Left lobe of liver (tissue), 2 donors: ENCODE measurements at places on chromosomes 12 and 14. TPM values are rescaled to one million over a fixed set of nuclear protein-coding genes. Genes with fewer than 3 reads are reported as not detected.

Gene KRT78
- total RNA-seq: not detected

Gene ARHGAP9
- 4.3 TPM for total RNA-seq

Gene CRIP2
- total RNA-seq: 23.8 TPM

Gene NFATC4
- 1.4 TPM for total RNA-seq

Gene BHLHE41
- total RNA-seq: 1.9 TPM

Gene A2M
- total RNA-seq: 915 TPM

Gene ANKS1B
- 3.6 TPM for total RNA-seq

Gene SAMD4A
- total RNA-seq: 25.9 TPM

Gene SMCO2
- total RNA-seq: not detected

Gene TPPP2
- 4.6 TPM for total RNA-seq

Gene RNASE2
- 0.33 TPM for total RNA-seq

Gene CLEC14A
- 5.7 TPM for total RNA-seq

Gene LTA4H
- total RNA-seq: 17.7 TPM

Gene GPR84
- not detected for total RNA-seq

- DNase-seq: peak; percentile 65
Observed at GRCh38 chr14:37592482-37593408, 2.3 kb downstream of the FOXA1 start.

DNA sequence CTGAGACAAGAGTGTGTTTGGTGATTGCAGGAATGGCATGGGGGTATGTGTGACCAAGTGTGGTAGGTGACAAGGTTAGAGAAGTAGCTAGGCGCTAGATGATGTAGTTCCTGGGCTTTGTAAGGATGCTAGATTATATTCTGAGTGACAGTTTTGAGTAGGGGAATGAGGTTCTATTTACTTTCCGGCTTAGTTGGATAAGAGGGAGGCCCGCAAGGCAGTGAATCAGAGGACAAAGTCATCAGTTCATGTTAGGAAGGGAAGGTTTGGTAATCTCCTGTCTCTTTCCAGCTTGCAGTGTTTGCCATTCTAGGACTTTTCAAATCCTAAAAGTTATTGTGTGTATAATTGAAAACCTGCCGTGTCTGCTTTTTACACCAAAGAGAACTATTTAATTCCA, 45.0 kb downstream of the CFAP54 start:
- DNase-seq: no peak

GRCh38 chr12:114726092-114726710, 42.2 kb upstream of the TBX3 start:
- no peak for DNase-seq

GRCh38 chr14:31867570-31867969, 209.5 kb upstream of the ARHGAP5 start:
- DNase-seq: no peak

DNA sequence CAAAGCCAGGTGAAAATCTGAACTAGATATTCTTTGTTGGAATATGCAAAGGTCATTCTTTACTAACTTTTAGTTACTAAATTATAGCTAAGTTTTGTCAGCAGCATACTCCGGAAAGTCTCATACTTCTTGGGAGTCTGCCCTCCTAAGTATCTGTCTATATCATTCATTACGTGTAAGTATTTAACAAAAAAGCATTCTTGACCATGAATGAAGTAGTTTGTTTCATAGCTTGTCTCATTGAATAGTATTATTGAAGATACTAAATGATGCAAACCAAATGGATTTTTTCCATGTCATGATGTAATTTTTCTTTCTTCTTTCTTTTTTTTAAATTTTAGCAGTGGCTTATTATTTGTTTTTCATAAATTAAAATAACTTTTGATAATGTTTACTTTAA, 9.8 kb upstream of the SPX start:
- no peak for DNase-seq

GRCh38 chr14:104048758-104049507, 36.6 kb upstream of the ASPG start:
- DNase-seq: no peak

DNA sequence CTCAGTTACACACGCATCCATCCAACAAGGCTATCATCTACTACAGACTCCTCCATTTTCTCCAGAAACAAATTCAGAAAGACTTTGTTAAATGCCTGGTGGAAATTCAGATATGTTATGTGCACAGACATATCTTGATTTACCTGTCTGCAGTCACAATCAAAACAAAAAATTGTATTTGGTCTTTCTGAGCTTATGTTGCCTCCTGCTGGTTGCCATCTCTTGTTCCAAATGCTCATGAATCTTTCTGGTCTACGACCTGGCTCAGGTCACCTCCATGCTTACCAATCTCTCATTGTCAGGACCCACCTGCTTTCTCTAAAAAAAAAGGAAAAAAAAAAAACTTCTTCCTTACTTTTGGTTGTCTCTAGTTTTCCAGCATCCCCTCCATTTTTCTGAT, 169.2 kb upstream of the PLXNC1 start:
- DNase-seq: no peak

- DNase-seq: no peak
Observed at GRCh38 chr12:54650409-54650808, 2.2 kb upstream of the DCD start.

DNA sequence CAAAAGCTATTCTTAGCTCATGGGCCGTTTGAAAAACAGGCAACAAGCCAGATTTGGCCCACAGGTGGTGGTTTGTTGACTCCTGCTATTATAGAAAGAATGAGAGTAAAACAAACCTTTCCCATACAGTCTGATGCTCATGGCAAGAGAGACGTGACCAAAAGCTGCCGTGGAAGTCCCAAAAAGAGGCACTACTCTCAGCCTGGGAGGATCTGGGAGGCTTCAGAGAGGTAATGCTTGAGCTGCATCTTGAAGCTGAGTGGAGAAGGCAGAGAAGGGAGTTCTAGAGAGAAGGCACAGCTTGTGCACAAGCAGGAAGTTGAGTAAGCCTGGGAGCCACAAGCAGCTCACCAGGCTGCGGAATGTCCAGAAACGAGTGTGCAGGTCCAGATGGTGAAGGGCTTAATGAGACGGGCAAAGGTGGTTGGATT, 9.6 kb downstream of the PLXNC1 start:
- DNase-seq: no peak

GRCh38 chr14:71230897-71231296, 323.6 kb downstream of the PCNX1 start:
- DNase-seq: no peak

- no peak for DNase-seq
Observed at GRCh38 chr14:91873471-91874415, 6.4 kb upstream of the TC2N start.

GRCh38 chr12:51025836-51026638, at the start of gene SLC11A2:
Gene SLC11A2, minus strand, starts transcription at chr12:51026384. Its CDS starts 15,656 bp downstream, at chr12:51010728.
- peak; percentile 98 for DNase-seq

- DNase-seq: no peak
Observed at GRCh38 chr12:53860426-53861345, 77.9 kb upstream of the HOXC13 start.

GRCh38 chr14:87698481-87698880, 294.5 kb downstream of the GALC start:
- DNase-seq: no peak

DNA sequence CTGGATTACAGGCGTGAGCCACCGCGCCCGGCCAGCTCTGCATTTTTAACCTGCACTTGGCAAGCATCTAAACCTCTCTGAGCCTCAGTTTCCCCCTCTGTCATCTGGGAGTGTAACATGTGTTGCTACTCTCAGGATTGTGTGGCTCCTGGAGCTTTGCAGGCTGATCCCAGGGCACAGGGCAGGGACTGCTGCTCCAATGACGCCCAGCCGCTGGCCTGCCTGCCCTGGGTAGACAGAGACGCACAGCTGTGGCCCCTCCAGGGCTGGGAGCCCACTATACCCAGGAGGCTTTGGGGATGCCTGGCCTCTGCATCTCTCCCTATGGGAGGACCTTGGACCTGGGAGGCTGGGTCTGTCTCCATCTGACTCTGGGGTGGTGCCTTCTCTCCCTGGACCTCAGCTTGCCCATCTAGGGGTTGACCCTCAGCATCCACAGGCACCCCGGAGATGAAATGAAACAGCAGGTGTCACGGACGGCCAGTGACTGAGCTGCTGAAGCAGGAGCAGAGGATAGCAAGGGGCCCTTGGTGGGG, 13.7 kb downstream of the ARL6IP4 start:
- DNase-seq: no peak

GRCh38 chr14:71555654-71556559, 376.3 kb upstream of the RGS6 start:
- DNase-seq: no peak

DNA sequence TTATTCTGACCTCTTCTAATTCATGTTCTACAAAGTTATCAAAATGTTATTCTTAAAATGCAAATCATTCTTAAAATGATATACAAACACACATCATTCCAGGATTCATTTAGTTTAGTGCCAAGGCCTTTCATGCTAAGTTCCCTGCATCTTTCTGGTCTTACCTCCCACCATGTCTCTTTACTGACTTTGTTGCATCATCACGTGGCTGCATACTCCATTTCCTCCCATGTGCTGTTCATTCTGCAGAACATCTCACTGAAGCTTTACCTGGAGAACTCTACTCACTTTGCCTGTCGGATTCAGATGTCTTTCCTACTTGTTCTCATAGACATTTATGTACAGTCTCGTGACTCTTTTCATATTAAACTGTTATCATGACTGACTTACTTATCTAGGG, 278.1 kb downstream of the RAD51B start:
- no peak for DNase-seq

DNA sequence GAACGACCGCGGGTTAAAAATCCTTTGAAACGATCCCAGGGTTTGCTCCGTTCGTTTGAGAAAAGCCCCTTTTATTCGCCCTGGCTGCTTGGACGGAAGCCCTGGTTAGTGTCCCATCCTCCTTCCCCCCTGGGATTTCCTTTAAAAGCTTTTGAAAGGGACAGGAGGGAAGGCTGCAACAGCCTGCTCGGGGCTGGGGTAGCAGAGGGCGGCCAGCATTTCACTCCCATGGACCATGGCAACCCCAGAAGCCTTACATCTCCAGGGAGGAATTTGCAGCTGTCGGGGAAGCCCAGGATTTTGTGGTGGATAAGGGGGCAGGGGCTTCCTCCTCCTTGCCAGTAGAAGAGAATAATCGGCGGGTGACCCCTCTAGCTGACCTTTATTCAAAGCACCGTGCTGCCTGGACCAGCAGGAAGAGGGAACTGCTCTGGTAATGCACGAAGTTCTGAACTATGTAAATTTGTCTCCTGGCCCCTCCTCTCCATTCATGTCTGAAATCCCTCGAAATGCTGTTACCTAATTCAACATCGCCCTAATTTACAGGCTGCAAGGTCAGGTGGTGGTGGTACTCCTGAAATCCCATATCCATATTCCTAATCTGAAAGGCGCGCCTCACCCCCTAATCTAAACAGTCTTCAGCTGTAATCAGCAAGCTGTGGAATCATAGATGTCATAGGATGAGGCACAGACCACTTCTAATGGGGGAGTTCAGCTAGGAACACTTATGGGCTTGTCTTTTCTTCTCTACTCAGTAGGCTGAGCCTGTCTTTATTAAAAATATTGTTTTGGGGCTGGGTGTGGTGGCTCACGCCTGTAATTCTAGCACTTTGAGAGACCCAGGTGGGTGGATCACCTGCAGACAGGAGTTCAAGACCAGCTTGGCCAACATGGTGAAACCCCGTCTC, 1.0 kb upstream of the CLIP1 start:
- peak; percentile 54 for DNase-seq

GRCh38 chr12:68667896-68668295, 18.9 kb upstream of the NUP107 start:
- DNase-seq: no peak

DNA sequence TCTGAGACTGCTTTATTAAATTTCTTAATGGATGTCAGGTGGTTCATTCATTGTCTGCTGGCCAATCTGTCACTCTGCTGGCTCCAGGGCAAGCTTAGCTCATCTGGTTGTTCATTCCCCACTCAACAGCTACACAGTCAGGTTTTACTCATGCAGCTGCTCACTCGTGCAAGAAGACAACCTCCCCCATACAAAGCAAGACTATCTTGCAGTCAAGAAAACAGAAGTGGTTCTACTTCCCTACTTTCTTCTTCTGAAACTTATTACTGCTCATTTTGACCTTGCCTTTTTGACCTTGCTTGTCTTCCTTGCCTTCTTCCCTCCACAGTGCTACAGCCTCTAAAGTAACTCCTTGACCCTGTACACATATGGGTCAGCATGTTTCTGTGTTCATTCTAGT, 277.9 kb downstream of the SSPN start:
- no peak for DNase-seq

- no peak for DNase-seq
Observed at GRCh38 chr12:62215506-62215905, 44.7 kb upstream of the USP15 start.

- DNase-seq: no peak
Observed at GRCh38 chr14:22848351-22849164, 12.2 kb downstream of the MMP14 start.

DNA sequence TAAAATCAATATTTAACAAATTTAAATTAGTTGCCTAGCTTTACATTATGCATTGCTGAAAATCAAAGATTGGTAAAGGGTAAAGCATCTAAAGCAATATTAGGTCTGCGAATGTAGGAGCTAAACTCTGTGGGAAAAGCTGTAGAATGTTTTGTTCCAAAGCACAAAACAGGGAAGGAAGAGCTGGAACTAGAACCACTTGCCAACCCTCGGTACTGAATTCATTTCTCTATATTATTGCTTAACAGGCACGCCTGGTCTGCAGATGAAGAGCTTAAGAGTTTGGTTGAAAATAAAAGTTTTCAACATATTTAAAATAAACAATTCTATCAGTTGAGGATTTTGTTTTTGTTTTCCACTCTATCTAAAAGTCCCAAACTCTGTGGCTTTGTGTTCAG, 1252.8 kb upstream of the SEL1L start:
- DNase-seq: no peak

GRCh38 chr12:59040656-59041055, 120.4 kb upstream of the LRIG3 start:
- DNase-seq: no peak

DNA sequence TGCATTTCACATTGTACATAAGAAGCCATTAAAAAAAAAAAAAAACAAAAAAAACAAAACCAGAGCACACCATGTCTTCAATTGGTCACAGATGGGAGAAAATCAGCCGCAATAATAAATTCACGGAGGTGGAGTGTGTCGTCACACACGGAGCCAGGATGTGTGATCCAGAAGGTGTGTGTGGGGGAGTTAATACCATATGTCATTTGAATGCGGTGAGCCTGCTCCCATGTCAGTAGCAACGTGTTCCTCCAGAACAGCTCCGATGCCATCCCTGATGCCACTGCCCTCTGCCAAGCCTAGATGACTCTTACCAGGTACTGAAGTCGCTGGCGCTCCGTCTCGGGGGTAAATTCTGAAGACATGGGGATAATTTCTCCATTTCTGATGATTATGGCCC, 197.8 kb downstream of the PPM1H start:
- no peak for DNase-seq

DNA sequence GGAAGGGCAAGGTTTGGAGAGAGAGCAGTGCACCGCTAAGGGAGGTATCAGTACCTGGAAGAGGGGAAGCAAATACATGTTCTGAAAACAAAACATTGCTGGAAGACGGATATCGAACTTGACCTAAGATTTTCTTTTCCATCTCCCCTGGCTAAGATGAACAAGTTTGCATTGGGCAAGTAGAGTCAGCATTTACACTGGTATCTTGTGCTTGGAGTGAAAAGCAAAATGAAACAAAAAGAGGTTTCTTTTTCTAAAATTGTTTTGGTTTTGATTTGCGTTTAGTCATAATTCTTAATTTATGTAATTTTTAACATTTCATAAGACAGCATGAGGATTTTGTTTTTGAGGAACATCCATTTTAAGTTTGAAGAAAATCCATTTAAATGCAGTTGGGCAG, 881.6 kb downstream of the NRXN3 start:
- DNase-seq: no peak

- DNase-seq: no peak
Observed at GRCh38 chr14:38790916-38791315, 312.1 kb downstream of the SEC23A start.

GRCh38 chr14:21267886-21268616, 1.2 kb downstream of the HNRNPC start:
- DNase-seq: no peak

GRCh38 chr14:44462381-44462780, 44.7 kb downstream of the FSCB start:
- DNase-seq: no peak
